ENCODE measurements at places on chromosomes 16 and 17.

DNA sequence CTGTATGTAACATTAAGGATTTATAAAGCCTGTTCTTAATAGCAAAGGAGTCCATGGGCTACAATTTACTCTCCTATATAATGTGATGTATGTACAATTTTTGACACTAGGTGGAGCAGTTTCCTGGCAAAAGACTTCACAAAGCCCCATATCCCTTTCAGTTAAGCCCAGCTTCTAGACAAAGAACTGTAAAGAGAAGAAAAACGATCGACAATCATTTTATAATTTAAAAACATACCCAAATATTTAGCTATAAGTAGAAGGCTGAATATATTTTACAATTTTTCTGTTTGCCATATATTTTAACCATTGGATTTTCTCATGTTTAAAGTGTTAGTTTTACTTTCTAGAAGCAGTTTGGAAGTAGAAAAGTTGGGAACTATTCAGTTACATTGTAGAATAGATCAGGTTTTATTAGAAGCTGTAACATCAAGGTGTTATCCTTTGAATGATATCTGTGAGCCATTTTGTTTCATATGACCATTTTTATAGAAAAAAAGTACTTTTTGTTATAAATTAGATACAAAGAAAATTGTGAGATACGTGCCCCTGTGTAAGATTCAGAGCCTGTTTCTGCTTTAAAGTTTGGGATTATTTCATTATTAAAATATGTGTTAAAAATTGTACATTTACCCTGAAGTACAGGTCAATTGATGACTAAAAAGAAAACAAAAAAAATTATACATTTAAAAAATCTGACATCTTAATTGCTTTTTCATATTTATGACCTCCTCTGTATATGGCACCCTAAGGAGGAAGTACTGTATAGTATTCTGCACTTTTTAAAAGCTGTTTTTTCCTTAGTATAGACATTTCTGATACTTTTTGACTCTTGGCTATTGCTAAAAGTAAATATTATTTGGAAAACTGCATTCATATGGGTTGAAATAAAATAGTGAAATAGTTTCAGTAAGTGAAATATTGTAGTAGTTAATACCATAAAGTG is 46.3 kb downstream of the VMP1 start:
- peak; percentile 54 for DNase-seq

GRCh38 chr16:68539711-68540239 is 684 bp downstream of the ZFP90 start:
- DNase-seq = no peak

- no peak for DNase-seq
Observed at GRCh38 chr17:81947189-81947588, at the start of gene MYADML2. TSS of gene MYADML2 (minus strand) at chr17:81947233. CDS start at chr17:81941741, 5,492 bp downstream.

DNA sequence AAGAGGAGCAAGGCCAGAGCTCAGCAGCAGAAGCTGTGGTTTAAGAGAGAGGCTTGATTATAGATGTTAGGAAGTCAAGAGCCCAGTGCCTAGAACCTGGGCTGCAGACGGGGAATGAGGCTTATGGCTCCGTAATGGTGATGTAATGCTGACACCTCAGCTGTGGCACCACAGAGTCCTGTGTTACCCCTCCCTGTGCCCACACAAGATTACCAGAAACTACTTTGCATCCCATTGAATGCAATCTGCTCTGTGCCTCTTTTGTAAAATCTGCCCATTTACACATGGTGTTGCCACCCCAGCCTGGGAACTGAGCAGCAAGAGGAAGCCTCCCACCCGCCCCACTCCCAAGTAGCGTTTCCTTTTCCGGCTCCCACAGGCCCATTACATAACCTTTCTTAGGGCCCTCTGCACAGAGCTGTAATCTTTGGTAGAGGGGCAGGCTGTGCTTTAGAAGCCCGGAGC is 57.0 kb downstream of the PITPNC1 start:
- no peak for DNase-seq

GRCh38 chr16:89095491-89095951 is 1.9 kb downstream of the ACSF3 start:
- no peak for DNase-seq

DNA sequence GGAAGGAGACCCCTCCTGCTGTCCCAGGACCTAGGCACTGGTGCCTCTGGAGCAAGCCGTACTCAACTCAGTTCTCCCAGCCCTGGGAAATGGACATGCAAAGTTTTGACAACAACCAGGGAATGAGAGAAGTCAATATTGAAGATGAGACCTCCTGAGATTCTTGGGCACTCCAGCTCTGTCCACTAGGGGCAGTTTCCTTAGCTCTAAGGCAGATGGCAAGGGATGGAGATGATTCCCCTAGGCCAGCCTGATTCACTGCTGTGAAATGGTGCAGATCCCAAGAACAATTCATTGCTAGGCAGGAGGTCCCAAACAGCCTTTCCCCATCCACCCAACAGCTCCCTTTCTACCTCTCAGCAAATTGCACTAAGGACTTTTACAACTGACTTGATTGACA is 20.5 kb upstream of the SDR42E2 start:
- no peak for DNase-seq

DNA sequence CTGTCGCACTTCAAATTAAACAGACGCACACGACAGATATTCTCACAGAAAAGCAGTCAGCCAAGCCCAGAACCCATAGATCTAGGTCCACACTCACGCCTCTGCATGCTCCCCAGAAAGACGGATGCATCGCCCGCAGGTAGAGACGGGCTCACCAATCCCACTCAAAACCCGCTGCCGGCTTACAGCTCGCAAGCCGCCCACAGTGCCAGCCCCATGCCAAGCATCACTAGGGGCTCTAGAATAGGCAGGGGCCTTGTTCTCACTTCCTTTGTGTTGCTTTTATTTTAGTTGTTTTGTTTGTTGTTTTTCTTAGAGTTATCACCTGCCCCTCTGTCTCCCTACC is 336 bp upstream of the BMERB1 start:
- DNase-seq = no peak

DNA sequence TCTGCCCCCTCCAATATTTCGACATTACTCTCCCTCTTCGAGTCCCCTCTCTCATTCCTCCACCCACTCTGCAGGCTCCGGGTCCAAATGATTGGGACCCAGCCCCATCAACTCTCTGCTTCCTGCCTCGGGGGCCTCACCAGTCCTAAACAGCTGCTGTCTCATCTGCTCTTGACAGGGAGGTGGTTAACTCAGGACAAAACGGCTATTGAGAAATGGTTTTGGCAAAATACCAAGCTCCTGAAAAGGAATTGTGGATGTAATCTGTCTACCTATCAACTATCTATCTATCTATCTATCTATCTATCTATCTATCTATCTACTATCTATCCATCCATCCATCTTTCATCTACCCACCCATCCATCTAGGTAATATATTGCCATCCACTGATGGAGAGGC is 2.2 kb downstream of the CD300H start:
- DNase-seq = no peak

DNA sequence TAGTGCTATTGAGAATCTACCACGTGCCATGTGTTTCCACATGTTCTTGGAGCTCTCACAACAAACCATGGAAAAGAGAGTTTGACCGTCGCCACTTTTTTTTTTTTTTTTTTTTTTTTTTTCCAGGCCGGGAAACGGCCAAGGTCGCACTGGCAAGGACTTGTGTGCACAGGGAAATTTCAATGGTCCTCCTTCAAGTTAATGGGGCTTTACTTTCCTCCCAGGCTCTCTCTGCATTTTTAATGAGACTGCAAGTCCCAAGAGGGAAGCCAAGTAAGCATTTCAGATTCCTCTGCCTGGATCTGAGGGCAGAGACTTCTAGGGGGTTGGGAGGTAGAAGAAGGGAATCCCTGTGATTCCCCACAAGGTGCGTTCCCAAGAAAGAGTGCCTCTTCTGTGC is 94.7 kb upstream of the MPHOSPH6 start:
- DNase-seq = no peak

DNA sequence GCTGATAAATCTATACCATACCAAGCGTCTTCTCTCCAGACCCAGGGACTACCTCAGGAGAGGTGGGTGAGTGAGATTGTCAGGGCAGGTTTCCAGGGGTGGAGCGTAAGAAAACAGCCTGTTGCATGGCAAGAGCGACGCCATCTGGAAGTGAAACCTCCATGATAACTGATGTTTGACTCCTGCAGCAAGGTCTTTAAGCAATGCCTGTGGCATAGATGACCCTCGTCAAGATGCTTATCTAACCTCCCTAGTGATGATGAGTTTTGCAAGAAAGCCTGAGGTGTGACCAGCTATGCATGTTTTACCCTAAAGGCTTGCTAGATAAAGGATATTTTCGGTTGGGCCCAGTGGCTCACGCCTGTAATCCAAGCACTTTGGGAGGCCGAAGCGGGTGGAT is 71.6 kb downstream of the GSG1L start:
- DNase-seq = no peak

- DNase-seq = no peak
Observed at GRCh38 chr16:1940273-1941161, 2.5 kb downstream of the MSRB1 start.

Measured in NCI-H1436 treated with DMSO at 0.1 percent for 48 hours (cell line).